ENCODE measurements at places on chromosomes 7 and 10.

DNA sequence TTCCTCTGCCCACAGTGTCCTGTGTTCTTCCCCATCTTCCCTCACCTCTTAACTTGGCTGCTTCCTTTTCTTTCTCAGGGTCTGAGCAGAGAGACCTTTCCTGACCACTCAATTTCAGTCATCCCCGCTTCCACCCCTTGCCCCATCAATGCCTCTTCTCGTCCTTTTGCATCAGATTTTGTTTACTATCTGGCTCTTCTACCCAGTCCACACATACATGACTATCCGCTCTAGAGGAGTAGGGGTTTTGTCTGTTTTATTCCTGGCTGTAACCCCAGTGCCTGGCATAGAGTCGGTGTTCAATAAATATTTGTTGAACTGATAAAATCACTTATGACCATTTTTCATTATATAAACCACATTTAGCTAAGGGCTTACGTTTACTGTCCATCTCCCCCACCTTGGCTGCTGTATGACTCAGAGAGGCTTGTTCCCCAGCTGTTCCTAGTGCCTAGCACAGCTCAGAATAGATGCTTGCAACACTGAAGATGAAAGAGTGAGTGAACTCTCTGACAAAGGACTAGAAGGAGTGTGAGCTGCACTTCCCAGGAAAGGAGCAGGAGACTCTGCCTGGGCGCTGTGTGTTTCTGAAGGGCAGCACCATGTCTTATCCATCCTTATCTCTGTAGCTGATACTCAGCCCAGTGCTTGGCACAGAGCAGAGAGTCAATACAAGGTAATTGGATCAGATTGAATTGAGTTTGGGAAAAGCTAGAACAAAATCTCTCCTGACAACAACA, 21.9 kb downstream of the ARID5B start:
- H3K27ac ChIP-seq = no peak overlapping the region
- H3K27me3 ChIP-seq = no peaks in the 10 kb centered on the region
- no peak for DNase-seq

DNA sequence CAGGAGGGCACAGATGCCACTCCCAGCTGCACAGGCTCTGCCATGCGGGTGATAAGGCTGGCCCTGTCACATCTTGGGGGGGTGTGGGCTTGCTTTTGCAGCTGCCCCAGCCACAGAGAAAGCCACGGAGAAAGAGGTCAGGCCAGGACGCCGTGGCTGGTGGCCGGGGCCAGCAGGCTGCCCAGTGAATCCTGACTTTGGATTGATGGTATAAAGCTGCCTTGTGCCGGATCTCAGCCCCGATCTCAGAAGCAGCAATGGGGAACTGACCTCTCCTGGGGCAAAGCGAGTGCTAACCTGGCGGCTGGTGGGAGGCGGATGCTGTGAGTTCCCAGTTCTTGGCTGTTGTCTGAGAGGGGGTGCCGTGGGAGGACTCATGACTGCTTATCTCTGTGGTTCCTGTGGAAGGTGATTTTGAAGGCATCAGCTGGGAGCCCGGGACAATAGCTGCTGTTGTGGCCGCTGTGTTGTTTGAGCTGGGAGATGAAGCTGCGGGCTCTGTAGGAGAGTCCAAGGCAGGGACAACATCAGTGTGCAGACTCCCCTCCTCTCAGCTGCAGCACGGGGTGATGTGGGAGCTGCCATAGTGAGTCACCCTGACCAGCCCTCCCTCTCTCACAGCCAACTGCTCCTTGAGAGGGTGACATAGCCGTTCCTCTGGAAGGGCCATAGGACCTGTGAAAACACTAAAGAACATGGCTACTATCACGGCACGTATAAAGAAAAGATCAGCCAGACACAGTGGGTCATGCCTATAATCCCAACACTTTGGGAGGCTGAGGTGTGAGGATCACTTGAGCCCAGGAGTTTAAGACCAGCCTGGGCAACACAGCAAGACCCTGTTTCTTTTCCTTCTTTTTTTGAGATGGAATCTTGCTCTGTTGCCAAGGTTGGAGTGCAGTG, 17.0 kb downstream of the IL15RA start:
- no peak overlapping the region for H3K27ac ChIP-seq
- H3K4me1 ChIP-seq = peaks cover 4% of the 10 kb centered on the region
- no peaks in the 10 kb centered on the region for H3K27me3 ChIP-seq
- no peak for DNase-seq
- H3K4me3 ChIP-seq = no peak overlapping the region

GRCh38 chr10:7547206-7547605, 119.6 kb downstream of the ITIH5 start:
- H3K27ac ChIP-seq = no peak overlapping the region
- H3K36me3 ChIP-seq = no peaks in the 10 kb centered on the region
- DNase-seq = no peak
- no peak overlapping the region for H3K4me3 ChIP-seq
- H3K4me1 ChIP-seq = no peaks in the 10 kb centered on the region
- H3K27me3 ChIP-seq = no peaks in the 10 kb centered on the region

GRCh38 chr7:95589766-95590165, 6.5 kb downstream of the PDK4 start:
- DNase-seq = no peak
- H3K27ac ChIP-seq = peak overlapping the region; percentile 37
- H3K27me3 ChIP-seq = no peaks in the 10 kb centered on the region

DNA sequence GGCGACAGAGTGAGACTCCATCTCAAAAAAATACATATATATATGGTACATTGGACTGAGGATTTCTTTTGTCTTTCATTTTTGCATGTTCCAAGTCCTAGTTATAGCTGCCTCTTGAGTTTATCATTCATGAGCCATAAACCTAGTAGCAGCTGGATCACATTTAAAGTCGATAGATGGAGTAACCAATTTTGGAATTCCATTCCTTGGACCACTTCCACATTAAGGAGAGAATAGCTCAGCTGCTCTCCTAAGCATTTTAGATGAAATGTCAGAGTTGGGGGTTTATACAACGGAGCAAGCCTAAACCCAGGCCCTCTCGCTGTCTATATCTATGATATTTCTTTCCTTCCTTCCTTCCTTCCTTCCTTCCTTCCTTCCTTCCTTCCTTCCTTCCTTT, 141.2 kb downstream of the LYZL1 start:
- peaks cover 3% of the 10 kb centered on the region for H3K36me3 ChIP-seq
- no peak for DNase-seq
- no peaks in the 10 kb centered on the region for H3K4me1 ChIP-seq
- H3K4me3 ChIP-seq = no peak overlapping the region

- H3K4me1 ChIP-seq = no peaks in the 10 kb centered on the region
- no peaks in the 10 kb centered on the region for H3K36me3 ChIP-seq
- H3K27ac ChIP-seq = no peak overlapping the region
- H3K27me3 ChIP-seq = no peaks in the 10 kb centered on the region
- no peak for DNase-seq
Measured at GRCh38 chr10:7486528-7486927, 75.7 kb upstream of the SFMBT2 start.

- no peak for DNase-seq
- H3K4me1 ChIP-seq = no peaks in the 10 kb centered on the region
- H3K27ac ChIP-seq = no peak overlapping the region
- H3K4me3 ChIP-seq = no peak overlapping the region
- H3K27me3 ChIP-seq = no peaks in the 10 kb centered on the region
- no peaks in the 10 kb centered on the region for H3K36me3 ChIP-seq
Measured at GRCh38 chr10:97101166-97101940, 84.4 kb downstream of the SLIT1 start.

GRCh38 chr10:1363446-1364121, 307.4 kb downstream of the WDR37 start:
- H3K27me3 ChIP-seq = no peaks in the 10 kb centered on the region
- H3K4me3 ChIP-seq = no peak overlapping the region
- peak; percentile 20 for DNase-seq

GRCh38 chr10:128741180-128741579, 615.0 kb upstream of the MKI67 start:
- H3K4me1 ChIP-seq = no peaks in the 10 kb centered on the region
- no peaks in the 10 kb centered on the region for H3K27me3 ChIP-seq
- H3K36me3 ChIP-seq = no peaks in the 10 kb centered on the region
- H3K27ac ChIP-seq = no peak overlapping the region
- DNase-seq = no peak
- H3K4me3 ChIP-seq = no peak overlapping the region

DNA sequence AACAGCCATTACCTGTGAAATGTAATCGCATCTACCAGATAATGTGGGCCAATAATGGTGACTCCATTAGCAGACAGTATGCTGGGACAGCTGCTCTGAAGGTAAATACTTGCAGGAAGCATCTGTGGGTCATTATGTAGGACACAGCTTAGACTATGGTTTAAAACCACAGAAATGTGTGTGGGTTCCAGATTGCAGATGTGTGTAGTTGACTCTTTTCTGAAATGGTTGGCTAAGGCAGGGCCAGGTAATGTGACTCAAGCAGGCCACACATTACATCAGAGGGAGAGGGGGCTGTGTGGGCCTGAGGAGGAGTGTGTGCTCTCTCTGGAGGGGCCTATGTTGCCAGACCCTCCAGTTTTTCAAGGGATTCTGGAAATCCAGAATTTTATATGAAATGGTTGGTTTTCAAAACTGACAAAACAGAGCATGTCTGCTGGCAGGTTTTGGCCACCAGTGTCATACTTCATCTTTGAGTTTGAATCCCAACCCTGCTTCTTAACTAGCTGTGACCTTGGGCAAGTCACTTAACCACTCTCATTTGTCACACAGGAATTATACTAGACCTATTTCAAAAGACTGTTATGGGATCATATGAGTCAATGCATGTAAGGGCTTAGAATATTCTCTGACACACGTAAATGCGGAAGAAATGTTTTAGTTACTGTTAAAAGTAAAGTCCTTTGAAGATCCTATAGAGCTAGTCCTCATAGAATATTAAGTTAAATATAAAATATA, 64.5 kb downstream of the MCMBP start:
- no peaks in the 10 kb centered on the region for H3K4me1 ChIP-seq
- H3K27me3 ChIP-seq = no peaks in the 10 kb centered on the region
- H3K36me3 ChIP-seq = no peaks in the 10 kb centered on the region
- DNase-seq = no peak

DNA sequence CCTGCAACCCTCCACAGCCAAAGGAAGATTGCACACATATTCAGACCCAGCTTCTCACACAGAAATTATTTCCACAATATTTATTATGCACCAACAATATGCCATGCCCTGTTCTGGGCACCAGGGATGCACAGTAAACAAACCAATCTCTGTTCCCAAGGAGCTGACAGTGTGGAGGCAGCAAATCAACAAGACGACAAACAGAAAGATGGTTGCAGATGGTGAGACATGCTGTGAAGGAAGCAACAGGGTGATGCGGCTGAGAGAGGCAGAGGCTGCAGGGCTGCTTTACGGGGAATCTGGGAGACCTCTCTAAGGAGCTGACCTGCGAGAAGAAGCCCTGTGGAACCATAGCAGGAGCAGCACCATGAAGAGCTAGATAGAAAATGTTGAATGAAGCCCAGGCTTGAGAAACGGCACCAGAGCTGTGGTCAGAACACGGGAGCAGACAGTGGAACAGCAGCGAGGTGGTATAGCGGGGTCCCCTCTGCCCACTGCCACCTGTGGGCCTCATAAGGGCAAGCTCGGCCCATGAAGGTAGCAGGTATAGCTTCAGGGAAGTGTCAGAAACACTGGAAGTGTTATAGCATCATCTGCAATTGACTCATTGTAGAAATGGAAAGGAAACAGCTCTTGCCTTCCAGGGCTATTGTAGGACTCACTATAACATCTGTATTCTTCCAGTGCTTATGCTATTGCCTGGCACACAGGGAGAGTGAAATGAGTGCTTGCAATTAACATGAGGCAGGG, 17.4 kb downstream of the RBP3 start:
- no peaks in the 10 kb centered on the region for H3K27me3 ChIP-seq
- H3K27ac ChIP-seq = no peak overlapping the region
- no peak for DNase-seq
- H3K4me3 ChIP-seq = no peak overlapping the region
- H3K36me3 ChIP-seq = no peaks in the 10 kb centered on the region

GRCh38 chr7:151716323-151716722, 160.6 kb downstream of the PRKAG2 start:
- H3K4me3 ChIP-seq = no peak overlapping the region
- no peaks in the 10 kb centered on the region for H3K27me3 ChIP-seq
- DNase-seq = no peak
- H3K4me1 ChIP-seq = peaks cover 28% of the 10 kb centered on the region
- no peaks in the 10 kb centered on the region for H3K36me3 ChIP-seq
- H3K27ac ChIP-seq = peak overlapping the region; percentile 76

DNA sequence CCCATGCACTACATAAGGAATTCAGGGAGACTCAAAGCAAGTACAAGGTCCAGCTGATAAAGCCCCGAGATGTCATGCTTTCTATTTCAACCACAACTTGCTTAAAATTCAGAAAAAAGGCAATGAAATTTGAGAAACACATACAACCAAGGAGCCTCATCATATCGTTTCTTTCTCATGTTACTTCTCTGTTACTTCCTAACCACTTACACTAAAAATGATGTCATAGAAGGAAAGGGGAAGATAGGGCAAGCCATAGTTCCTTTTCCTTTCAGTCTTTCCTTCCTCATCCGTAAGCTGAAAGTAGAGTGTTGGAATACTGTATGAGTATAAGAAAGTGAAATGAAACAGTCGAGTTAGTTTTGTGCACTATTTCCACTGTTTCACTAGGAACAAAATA, 27.9 kb upstream of the CDK14 start:
- no peaks in the 10 kb centered on the region for H3K27me3 ChIP-seq
- H3K4me3 ChIP-seq = no peak overlapping the region
- DNase-seq = no peak

DNA sequence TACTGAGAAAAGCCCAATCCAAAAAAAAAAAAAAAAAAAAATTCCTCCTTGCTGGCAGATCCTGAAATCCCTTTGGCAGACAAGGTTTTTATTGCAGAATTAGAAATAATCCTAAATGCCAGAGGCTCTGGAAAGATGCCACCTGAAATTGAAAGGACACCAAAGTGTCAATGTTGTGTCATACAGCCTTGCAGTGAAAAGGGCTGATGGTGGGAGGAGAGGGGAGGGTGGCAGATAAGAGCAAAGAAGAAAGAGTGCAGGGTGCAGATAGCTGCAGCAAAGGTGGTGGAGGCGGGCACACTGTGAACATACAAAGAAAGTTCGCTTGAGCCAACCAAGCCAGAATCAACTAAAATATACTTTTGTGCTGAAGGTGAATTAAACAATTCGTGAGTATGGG, 8.2 kb upstream of the OPTN start:
- H3K27ac ChIP-seq = no peak overlapping the region
- no peaks in the 10 kb centered on the region for H3K27me3 ChIP-seq
- DNase-seq = no peak
- no peak overlapping the region for H3K4me3 ChIP-seq

- H3K4me1 ChIP-seq = no peaks in the 10 kb centered on the region
- H3K27ac ChIP-seq = no peak overlapping the region
- no peaks in the 10 kb centered on the region for H3K27me3 ChIP-seq
- no peaks in the 10 kb centered on the region for H3K36me3 ChIP-seq
- H3K4me3 ChIP-seq = no peak overlapping the region
Measured at GRCh38 chr10:67819768-67820204, 18.2 kb downstream of the DNAJC12 start.

DNA sequence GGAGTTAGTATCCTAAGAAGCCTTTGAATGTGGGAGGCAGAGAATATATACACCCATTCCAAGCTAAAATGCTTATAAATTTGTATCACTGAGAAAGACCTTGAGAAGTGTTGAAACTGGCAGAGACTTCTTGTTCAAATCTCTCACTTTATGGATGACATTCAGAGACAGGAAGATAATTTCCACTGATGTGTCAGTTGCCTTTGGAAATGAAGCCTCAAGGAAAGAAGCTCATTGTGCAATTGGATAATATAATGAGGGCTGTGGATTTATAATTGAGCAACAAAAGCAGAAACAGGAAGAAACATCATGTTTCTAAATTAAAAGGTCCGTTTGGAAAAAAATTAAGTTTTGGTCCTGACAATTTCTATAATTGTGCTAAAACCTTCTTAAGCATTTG, 789.9 kb upstream of the IGFBP3 start:
- no peaks in the 10 kb centered on the region for H3K27me3 ChIP-seq
- DNase-seq = no peak
- peak overlapping the region; percentile 23 for H3K27ac ChIP-seq
- H3K36me3 ChIP-seq = no peaks in the 10 kb centered on the region
- H3K4me3 ChIP-seq = no peak overlapping the region

All from liver (tissue), 10 donors.